ENCODE measurements at places on chromosomes 12 and 14.

DNA sequence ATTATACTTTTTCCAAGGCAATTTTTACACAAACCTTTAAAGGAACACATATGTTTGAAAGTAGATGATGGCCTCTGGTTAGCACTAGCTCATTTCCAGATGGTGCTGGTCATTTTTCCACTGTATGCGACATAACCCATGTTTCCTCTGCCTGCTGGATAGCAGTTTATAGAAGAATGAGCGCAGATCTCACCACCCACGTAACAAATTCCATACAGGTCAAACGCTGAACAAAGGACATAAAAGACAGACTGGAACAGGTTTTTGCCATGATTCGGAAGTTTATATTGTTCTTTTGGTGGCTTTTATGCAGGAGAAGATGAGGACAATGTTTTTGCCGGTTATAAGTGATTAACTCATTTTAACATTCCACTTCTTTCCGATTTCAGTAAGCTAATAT, 30.7 kb downstream of the PPP1R36 start:
- no peak for DNase-seq

GRCh38 chr12:496736-497135, 37.0 kb downstream of the B4GALNT3 start:
- DNase-seq: no peak

GRCh38 chr12:127496255-127496654, 770.7 kb upstream of the TMEM132C start:
- DNase-seq: no peak

DNA sequence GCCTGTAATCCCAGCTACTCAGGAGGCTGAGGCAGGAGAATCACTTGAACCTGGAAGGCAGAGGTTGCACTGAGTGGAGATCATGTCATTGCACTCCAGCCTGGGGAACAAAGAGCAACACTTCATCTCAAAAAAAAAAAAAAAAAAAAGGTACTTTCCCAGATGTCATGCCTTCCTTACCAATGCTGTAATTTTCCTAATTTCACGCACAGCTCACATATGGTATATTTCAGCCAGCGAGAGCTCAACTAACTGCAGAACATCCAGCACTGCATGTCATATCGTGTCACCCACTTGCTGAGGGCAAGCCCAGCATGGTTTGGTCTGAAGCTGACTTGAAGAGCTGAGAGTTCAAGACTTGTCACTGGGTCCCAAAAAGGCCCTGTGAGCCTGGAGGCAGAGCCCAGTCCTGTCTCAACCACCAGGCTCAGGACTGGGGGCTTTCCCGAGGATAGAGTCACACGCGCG, 29.0 kb downstream of the NFKBIA start:
- DNase-seq: peak; percentile 39

DNA sequence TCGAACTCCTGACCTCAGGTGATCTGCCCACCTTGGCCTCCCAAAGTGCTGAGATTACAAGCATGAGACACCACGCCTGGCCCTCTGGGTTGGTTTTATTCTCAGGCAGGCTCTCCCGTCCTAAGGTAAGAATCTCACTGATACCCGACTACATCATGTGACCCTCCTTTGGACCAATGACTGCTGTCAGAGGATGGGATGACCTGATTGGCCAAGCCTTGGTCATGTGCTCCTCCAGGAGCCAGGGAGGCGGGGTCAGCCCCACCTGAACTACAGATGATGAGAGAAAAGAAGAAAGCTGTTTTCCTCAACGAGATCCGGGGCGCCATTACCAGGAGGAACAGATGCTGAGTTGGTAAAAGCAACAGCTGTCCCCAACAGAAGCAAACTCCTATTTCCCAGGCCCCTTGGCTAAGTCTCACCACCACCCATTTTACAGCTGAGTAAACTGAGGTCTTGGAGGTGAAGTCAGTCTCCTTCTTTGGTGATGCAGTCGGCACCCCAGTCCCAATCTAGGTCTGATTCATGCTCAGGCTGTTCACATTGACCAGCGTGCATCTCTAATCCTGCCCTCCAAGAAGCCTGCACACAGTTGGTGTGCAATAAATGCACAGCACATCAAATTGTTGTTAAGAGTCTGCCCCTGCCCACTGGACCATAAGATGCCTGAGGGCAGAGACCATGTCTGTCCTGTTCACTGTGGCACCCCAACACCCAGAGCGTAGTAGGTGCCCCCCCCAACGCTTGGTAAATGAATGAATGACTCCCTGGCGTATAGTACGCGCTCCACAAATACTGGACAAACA, 118.8 kb downstream of the SCARB1 start:
- peak; percentile 40 for DNase-seq

DNA sequence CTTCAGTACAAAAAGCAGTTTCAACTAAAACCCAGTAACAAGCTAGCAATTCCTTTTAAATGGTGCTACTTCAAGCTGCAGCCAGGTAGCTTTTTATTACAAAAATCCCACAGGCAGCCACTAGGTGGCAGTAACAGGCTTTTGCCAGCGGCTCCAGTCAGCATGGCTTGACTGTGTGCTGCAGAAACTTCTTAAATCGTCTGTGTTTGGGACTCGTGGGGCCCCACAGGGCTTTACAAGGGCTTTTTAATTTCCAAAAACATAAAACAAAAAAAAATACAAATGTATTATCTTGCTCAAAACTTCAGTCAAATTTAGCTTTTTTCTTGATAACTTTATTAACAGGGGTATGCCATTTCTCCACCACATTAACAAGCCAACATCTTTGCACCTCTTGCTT, 3.6 kb upstream of the CLEC4E start:
- DNase-seq: peak; percentile 88

DNA sequence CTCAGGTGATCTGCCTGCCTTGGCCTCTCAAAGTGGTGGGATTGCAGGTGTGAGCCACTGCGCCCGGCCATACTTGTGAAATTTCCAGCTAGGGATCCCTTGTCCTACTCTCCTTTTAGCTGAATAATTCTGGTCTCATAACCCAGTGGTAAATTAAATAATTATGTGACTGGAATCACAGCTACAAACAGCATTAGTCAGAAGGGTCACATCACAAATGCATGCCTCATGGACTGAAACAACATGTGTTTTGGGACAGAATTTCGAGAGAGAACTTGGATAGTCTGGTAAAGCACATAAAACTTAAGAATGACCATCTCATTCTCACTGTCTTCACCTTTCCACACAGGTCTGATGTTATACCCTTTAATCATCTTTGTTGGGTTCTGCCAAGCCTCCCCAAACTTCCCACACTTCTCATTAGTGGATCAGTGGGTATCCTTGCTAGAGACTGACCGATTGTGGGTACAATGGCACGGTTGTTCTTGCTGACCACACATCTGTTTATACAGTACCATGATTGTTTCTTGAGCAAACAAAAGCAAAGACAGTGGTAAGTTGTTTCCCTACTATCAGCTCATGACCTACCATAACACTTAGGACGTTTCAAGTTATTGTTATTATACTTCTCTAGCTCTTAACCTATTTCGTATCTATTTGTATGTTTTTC, 5.1 kb downstream of the GPRC5D start:
- DNase-seq: no peak

GRCh38 chr12:15532364-15532977, 210.2 kb downstream of the PTPRO start:
- peak; percentile 66 for DNase-seq

DNA sequence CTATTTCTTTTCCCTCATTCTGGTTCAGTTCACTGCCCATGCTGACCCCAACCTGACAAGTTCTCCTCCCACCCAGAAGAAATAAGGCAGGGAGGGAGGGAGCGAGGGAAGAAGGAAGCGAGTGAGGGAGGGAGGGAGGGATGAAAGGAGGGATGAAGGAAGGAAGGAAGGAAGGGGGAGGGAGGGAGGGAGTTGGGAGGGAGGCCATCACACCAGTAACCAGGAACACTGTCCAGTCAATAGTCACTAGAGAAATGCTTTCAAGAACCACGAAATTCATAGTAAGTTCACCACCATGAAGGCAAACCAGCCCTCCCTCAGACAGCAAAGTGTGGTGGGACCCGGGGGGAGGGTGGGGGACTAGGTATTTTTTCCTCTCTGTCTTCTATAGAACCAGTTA, 142.4 kb downstream of the ESRRB start:
- DNase-seq: no peak

DNA sequence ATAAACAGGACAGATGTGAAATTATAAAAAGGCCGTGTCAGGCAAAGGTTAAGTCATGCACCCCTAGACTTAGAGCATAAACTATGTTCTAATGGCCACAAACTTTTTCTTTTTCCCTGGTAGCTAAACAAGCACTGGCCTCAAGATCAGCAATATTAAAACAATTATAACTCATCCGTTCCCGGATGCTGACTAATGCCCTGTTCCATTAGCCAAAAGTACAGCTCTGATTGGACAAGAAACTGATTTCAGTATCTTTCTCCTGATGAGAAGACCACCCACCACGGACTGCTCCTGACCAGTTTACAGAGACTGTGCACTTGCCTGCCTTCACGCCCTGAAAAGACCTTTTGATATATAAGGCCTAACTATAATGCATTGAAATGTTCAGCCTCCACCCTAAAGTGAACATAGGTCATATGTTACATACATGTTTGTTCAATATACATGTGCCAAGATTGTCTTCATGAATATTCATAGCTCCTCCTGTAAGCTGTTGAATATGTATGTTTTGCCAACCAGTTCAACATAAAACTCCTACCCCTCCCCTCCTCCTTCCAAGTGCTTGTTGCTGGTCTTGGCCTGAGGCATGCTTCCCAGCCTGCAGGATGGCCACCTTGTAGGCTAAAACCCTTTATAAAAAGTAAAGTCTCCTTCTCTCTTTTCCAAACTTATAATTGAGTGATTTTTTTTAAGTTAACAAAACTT, 162.0 kb downstream of the IPO8 start:
- no peak for DNase-seq

Data from GM12865 (cell line).